ENCODE measurements at places on chromosomes 16 and 17.

DNA sequence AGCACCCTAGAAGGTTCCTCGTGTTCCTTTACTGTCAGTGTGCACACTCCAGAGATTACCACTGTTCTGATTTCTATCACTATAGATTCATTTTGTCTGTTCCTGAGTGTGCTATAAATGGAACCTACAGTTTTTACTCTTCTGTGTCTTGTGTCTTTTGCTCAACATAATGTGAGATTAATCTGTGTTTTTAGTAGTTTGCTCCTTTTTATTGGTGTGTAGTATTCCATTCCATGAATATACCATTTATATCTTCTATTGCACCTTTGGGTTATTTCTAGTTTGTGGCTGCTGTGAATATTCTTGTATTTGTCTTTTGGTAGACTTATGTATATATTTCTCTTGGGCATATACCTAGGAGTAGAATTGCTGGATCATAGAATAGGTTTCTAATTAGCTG is 68.2 kb downstream of the AP2B1 start:
- DNase-seq = no peak

GRCh38 chr17:16934133-16934795 is 37.7 kb downstream of the TNFRSF13B start:
- no peak for DNase-seq

DNA sequence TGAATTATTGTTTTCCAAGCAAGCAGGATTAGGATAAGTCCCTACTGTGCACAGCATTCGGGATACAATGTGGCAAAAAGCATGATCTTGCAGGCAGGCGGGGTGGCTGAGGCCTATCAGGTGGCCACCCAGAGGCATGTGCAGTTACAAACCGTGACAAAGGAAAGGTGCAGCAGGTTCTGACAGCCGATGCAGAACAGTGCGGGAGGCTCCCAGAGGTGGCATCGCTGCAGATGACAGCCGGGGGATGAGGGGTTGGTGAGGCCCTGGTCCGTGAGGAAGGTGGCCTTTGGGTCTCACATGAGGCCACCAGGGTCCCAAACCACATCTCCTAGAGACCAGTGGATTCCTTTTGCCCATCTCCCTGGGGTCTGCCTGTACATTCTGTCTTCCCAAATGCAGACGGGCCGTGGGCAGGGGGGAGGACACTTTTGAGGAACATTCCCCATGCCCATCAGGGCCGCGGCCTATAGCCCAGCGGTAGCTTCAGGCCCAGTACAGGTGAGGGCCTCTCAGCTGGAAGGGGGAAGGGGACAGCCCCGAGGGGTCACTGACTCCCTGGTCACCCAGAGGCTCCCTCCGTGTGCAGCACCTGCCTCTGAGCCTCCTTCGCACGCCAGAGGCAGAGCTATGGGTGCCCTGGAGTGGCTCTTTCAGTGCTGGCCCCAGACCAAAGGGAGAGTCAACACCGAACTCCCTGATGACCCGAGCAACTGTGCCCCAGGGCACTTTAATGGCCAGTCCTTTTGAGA is 85.1 kb downstream of the SOCS1 start:
- no peak for DNase-seq

DNA sequence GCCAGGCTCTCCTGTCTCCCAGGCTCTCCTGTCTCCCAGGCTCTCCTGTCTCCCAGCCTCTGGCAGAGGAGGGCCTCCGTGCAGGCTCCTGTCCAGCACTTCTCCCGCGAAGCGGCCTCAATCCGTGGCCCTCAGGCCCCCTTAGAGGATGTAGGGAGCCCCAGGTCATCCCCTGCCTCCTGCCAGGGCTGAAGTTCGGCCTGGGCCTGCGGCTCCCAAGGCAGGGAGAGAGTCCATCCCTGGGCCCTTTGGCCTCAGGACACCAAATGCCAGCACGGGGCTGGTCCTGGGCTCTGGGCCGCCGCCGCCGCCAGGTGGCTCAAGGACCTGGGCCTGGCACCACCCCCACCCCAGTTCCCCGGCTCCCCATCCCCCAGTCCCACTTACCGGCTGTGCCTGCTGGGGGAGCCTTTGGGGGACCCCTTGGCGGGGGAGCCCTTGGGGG is 370 bp downstream of the EVPL start:
- no peak for DNase-seq

DNA sequence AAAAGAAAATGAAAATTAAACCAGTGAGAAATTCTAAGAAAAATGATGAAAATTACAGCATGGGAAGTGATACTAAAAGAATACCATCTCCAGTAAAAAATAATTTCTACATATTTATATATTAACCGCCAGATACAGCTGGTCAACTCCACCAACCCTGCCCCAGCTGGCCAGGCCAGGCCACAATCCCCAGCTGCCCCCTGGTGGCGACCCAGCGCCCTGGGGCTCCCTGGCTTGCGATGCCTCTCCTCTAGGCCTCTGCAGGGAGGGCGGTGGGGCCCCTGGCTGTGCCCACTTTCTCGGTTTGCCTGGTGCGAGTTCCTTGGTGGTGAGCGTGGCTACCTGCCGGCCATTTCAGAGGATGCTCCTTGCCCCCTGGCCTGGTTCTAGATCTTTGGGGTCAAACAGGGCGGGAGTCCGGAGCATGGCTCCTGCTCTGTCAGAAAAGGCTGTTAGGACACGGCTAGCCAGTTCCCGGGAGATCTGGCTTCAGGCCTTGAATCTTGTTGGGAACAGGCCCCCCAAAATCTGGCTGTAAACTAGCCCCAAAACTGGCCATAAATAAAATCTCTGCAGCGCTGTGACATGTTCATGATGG is 14.5 kb downstream of the GLIS2 start:
- DNase-seq = peak; percentile 53

DNA sequence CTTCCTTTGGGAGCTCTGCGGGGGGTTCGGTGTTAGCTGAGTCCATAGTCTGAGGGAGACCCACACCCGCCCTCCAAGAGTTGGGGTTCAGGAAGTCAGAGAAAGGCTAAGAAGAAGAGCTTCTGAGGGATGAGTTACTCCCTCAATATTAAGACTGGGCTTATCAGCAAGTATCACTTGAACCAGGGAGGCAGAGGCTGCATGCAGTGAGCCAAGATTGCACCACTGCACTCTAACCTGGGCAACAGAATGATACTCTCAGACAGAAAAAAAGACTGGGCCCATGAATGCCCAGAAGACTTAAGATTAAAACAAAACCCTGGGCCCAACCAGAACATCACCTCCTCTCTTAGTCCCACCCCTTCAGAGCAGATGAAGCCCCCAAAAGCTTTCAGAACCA is 6.0 kb downstream of the NKIRAS2 start:
- DNase-seq = no peak

DNA sequence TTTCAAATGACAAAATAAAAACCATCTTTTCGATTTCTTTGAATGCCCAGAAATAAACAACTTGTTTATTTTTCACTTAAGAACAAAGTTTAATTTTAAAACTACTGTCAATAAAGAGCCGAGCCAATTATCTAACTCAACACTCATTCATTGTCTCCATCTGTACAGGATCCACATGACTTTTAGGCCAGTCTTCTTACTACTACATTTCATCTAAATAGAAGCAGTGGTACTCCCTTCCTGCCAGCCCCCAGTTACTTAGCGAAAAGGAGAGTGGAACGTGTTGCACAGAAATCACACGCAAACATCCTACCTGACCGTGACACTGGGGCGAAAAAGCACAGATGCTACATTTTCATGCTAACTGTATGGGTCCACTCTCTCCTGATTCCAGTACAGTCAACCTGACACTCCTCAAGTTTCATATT is 1.2 kb downstream of the GNA13 start:
- no peak for DNase-seq

GRCh38 chr16:59881376-59881775 is 1147.3 kb upstream of the GOT2 start:
- no peak for DNase-seq

- no peak for DNase-seq
These were observed 15.8 kb upstream of the TBKBP1 start for GRCh38 chr17:47678196-47678595.

GRCh38 chr17:75352079-75352569 is 53.4 kb downstream of the GRB2 start:
- DNase-seq = no peak

GRCh38 chr17:10149573-10150399 is 48.6 kb downstream of the GAS7 start:
- DNase-seq = no peak

DNA sequence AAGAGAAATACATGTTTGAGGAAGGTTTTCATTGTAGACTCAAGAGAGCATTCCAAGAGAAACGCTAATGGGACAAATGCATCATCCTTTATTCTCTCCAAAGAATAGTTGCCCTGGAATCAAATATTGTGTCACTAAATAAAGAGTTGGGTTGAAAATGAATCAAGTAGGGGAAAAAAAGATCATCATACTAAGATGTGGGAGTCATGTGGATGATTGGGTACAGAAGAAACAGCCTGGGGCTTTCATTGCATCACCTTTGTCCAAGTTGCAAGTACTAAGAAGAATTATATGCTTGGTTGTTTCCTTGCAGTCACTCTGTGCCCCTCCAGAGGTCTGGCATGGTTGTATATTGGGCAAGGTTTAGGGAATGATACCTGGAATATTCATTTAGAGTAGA is 658.9 kb downstream of the TOX3 start:
- DNase-seq = no peak

DNA sequence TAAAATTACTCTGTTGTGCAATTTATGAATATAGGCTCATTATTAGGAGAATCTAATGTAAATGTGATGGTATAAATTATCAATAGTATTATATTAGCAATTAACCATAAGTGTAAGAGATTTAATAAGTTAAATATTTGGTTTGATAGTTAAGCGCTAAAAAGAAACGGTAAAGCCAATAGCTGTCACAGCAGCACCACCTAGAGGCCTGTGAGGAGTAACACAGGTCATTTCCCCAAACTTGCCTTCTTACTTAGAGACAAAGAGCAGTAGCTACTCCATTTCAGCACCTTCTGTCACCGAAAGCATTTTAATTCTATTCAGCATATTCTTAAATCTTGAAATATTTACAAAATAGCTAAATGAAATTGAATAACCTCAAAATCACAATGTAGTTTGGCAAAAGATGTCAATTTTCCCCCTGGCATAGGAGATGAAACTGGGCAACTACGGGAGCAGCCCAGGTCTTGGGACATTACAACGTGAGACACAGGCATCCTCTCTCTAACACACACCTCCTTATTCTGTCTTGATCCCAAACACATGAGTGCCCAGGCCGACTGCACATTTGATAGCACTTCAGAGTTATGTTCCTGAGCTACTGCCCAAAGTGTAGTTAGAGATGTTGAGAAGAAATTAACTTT is 14.3 kb upstream of the DYNLRB2 start:
- peak; percentile 26 for DNase-seq

DNA sequence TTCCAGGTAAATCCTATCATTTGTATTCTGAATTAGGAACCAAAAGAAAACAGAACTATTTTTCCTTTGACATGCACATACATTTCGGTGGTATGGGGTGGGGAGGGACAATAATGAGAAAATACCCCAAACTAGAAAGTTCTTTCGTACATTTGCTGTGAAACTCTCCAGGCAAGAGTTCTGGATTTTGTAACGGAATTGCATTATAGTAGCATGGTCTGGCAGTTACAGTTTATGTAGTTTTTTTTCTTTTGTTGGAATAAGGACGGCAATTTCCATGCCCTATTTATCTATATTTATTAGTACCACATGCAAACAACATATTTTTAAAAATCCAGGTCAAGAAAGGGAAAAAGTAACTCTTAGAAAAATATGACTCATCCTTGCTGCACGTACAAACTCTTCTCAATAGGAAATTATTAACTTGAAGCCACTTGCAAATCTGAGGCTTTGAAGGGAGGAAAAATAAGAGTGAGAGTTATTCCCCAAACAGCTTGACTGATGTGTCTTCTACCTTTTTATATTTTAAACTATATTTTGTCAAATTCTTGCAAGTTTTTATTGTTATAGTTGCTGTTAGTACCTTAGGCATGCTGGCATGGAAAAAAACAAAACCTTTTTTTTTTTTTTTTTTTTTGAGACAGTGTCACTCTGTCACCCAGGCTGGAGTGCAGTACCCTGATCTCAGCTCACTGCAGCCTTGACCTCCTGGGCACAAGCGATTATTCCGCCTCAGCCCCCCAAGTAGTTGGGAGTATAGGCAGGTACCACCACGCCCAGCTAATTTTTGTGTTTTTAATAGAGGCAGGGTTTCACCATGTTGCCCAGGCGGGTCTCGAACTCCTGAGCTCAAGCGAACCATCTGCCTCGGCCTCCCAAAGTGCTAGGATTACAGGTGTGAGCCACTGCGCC is 69.3 kb downstream of the WWP2 start:
- DNase-seq = no peak

DNA sequence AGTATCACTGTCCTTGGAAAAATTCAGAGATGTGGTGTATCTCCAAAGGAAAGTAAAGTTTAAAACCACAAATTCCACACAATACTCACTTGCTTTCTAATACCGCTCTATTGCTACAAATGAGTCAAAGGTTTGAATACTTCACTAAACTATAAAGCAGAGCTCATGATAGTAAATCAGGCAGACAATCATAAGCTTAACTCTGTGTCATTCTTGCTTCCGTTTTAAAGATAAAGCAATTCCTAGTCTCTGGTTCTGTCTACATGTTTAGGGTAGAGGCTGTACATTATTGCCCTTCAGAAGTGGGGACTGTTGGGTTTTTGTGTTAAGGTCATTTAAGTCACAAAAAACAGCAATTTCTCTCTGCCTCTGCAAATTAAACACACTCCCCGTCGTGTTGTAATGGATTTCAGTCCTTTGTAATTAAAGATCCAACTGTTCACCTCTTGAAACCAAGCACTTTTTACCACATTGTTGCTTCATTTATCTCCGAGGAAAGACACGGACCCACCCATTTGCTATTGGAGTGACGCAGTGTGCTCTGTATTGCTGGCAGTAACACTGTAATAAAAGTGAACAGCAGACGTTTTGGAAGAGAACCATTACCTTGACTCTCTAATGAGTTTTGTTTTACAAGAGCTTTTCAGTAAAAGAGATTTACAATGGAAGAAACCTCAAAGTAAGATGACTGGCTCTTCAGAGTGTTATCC is 83.1 kb upstream of the CNTNAP4 start:
- DNase-seq = no peak

DNA sequence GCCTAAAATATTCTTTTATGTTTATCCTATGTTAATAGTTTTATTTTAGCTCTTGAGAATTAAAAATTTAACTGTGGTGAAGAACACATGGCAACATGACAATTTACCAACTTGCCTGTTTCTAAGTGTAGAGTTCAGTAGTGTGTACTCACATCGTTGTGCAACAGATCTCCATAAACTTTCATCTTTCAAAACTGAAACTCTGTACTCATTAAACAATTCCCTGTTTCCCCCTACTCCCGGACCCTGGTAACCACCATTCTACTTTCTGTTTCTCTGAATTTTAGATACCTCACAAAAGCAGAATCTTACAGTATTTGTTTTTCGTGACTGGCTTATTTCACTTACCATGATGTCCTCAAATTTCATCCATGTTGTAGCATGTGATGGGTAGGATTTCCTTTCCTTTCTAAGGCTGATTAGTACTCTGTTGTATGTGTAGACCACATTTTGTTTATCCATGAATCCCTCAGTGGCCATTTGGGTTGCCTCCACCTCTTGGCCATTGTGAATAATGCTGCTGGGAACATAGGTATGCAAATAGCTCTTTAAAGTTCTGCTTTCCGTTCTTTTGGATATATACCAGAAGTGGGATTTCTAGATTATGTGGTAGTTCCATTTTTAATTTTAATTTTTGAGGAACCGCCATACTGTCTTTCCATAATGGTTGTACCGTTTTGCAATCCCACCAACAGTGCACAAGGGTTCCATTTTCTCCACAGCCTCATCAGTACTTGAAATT is 17.4 kb downstream of the IST1 start:
- no peak for DNase-seq
